ENCODE measurements at places on chromosomes 7 and 10.

GRCh38 chr7:50531401-50531911 lies 33.7 kb downstream of the DDC start:
- peak; percentile 13 for DNase-seq

DNA sequence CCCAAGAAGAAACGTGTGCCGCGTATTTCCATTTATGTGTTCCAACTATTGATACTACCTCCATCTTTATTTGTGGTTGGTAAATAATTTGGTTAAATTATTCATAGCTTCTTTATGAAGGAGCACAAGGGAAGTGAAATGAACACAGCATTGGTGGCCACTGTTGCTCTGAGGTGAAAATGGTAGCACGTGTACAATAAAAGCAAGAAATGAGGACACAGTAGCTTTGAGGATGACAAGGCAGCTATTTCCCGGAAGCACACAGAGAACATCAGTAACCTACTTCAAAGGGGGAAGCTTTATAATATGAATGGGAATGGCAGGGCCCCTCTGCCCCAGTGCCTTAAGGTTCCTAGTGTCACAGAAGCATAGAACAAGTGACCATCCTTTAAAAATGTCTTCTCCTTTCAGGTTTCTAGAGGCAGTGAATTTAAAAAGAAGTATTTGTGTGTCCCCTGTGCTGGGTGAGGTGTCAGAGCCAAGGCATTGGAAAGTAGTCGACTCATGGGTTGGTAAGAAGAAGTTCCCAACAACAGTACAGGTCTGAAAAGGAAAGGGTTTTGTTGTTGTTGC lies 78.8 kb downstream of the SGMS1 start:
- no peak for DNase-seq

DNA sequence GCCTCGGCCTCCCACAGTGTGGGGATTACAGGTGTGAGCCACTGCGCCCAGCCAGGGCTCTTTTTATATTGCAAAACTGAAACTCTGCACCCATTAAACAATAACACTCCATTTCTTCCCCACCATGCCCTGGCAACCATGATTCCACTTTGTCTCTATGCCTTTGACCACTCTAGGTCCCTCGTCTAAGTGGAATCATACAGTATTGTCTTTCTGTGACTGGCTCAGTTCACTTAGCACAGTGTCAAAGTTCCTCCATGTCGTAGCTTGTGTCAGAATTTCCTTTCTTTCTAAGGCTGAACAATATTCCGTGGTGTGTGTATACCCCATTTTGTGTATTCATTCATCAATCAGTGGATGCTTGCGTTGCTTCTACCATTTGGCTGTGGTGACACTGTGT lies 46.2 kb downstream of the CUX1 start:
- DNase-seq = no peak

DNA sequence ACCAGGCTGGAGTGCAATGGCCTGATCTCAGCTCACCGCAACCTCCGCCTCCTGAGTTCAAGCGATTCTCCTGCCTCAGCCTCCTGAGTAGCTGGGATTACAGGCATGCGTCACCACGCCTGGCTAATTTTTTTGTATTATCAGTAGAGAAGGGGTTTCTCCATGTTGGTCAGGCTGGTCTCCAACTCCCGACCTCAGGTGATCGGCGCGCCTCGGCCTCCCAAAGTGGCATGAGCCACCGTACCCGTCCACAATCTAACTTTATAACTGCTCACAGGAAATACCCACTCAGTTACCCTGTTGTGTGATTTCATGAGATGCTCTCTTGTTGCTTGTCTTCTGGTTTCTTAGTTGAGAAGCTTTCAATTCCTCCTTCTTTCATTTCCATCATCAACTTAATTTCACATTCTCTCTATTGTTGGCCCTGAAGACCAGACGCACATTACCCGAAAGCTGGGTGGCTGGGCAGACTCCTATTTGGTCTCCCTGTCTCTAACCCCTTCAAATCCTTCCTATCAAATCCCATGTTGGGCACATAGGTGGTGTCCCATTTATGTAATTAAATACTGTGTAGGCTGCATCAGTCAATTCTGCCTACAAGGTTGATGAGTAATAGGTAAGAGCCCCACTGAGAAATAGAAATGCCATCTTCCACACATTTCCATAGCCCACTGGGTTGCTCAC lies 1.1 kb upstream of the GSTO2 start:
- DNase-seq = no peak

DNA sequence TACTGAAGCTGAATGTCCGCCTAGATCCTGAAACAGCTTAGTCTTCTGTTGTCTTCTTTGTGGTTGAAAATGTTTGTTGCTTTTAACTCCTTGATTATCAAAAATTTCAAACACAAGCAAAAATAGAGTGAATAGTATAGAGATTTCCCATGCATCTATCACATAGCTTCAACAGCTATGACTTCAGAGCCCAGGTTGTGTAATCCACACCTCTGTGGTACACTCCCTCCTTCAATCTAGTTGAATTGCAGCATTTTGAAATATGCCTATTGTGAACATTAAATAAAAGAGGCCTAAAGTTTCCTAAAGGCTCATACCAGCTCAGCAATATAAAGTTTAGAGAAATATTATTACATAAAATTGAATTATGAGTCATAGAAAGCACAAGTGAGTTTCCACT lies 204.7 kb upstream of the HDAC9 start:
- no peak for DNase-seq

- no peak for DNase-seq
Measured at GRCh38 chr10:15609246-15609645, 110.5 kb downstream of the ITGA8 start.

GRCh38 chr7:46532571-46532970 lies 611.5 kb upstream of the IGFBP3 start:
- no peak for DNase-seq

DNA sequence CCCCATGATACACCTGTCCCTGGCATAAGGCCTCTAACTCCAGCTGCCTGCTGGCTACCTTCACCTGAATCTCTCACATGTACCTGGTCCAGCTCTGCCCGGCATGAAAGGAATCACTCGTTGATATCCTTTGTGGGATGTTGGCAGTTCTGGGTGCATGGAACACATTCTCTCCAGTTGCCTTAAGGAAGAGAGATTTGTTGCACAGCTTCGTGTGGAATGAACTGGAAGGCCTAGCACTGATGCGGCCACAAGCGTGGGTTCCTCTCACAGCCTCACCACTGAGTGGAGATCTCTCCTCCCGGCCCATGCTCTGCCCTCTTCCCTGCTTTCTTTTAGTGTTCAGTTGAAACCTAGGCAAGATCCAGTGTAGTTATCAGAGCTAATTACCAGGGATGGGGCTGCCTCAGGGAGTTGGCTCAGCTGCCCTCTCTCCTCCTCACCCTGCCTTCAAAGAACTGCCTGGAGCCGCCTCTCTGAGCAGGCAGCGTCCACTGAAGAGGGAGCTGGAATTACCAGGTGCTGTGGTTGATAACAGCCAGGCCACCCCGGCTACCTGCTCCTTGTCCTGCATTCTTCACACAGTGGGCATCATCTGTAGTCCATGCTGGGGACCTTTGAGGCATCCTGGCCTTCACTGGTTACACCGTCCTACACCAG lies 194.3 kb downstream of the CCDC3 start:
- DNase-seq = no peak

DNA sequence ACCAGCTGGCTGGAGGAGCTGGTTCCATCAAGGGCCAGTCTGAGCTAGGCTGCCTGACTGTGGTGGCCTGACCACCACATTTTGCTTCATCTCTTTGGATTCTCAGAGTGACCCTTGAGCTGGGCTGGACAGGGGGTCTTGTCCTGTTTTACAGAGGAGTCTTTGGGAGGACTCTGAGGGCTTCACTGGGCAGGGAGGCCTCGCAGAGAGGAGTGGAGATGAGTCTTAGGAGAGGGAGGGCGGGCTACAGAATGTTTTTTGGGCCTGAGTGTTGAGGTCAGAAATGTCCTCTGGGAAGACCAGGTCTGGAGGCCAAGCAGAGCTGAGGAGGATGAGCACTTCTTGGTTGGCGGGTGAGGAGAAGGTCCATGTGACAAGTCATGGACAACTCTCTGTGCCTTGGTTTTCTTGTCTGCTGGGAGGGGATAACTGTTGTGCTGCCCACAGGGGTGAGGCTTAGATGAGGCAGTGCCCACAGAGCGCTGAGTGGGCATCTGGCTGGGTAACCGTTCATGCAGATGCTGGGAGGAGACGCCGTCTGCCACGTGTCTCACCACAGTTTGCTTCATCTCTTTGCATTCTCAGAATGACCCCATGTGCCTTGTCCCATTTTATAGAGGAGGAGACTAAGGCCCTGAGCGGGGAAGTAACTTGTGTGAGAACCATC lies 9.4 kb downstream of the TSPAN15 start:
- no peak for DNase-seq

DNA sequence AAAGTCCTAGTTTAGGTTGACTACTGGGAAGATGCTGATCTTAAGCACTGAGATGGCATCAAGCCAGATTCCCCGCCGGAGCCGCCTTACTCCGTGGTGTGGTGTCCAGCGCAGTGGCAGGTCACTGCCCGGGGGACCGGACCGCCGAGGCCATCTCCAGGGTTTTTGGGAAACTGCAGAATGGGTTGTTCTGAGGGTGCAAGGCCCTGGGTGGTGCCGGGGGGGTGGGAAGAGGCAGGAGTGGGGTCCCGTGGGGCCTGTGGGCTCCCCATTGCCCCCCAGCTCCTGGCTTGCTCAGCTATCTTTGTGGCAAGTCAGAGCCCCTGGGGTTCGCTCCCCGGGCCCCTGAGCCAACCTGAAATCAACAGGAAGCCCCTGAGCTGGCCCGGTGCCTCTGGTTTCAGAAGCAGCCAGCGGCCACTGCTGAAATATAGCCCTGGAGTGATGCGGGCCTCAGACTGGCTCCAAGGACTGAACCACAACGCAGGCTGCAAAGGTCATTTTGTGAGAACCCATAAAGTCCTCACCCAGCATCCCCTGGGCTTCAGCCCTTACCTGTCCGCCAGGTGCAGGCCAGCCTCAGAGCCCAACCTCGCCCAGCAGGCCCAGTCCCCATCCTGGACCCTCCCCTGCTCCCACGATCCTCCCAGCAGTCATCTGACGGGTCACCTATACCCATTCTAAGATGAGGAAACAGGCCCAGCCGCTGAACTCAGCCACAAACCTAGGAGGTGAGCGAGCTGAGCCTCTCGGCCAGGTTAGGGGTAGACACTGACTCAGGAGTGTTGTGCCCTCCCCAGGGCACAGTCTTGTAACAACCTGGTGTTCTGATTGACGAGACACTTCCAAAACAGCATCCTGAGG lies 102.7 kb downstream of the PDGFA start:
- no peak for DNase-seq

DNA sequence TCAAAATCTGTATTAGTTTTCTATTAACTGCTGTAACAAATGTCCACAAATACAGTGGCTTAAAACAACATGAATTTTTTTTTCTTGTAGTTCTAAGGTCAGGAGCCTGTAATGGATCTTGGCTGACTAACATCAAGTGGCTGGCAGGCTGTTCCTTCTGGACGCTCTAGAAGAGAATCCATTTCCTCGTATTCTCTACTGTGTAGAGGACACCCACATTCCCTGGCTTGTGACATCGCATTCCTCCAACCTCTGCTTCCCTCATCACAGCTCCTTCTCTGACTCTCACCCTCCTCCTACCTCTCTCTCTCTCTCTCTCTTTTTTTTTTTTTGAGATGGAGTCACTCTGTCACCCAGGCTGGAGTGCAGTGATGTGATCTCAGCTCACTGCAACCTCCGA lies 4.8 kb upstream of the CALHM1 start:
- DNase-seq = no peak

GRCh38 chr10:70753026-70753663 lies 32.0 kb downstream of the TBATA start:
- no peak for DNase-seq

- no peak for DNase-seq
Measured at GRCh38 chr7:23529262-23529859, 2.4 kb downstream of the TRA2A start.

- DNase-seq = no peak
Measured at GRCh38 chr7:142313528-142313927, 55.7 kb upstream of the PRSS58 start.

GRCh38 chr7:19964246-19964645 lies 190.8 kb upstream of the TMEM196 start:
- DNase-seq = no peak

- DNase-seq = no peak
Measured at GRCh38 chr10:49298671-49298982, 343 bp upstream of the C10orf71 start.

DNA sequence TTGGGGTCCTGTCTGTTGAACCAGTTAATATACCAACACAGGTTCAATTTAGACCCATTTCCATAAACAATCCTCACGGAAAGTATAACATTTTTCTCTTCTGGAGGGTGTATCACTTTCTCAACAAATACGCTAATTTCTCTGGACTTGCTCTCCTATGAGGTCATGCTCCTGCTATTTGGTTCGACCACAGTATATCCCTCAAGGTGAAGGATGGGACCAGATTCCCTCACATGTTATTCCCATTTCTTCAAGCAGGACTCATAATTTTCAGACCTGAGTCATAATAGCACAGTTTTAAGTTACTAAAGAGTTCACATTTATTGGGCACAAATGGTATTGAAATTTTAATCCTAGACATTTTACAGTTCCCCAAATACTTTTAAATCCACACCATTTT lies 57.2 kb downstream of the ADAM12 start:
- no peak for DNase-seq

- no peak for DNase-seq
Measured at GRCh38 chr7:48085433-48085791, 3.7 kb upstream of the UPP1 start.

- no peak for DNase-seq
Measured at GRCh38 chr7:132154248-132154647, 422.0 kb downstream of the PLXNA4 start.

DNA sequence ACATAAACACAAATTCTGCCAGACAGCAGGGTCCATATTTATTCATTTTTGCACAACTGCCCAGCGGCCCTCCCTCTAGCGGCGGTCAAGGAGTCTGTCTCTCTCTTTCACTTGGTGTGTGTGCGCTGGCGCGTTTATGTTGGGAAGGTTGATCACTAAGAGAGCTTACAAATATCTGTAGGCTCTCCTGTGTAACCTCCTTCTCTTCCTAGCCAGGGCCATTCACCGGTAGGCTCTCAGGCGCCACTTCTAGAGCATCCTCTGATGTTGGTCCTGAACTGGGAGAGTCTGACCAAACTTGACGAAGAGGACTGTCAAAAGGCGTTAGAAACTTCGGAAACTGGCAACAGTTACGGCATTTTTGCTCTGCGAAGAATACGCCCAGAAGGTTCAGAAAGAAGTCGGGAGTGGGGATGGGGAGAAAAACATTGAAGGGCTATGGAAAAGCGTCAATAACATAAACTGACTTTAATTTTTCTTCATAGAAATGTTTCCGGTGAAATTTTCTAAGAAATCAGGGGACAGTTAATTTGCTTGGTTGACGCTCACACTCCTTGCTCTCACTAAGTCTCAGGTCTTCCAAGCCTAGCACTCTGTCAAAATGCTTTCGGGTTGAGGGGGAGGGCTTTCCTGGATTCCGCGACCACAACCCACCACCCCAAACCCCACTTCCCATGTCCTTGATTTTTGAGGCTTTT lies 731.1 kb downstream of the ZWINT start:
- no peak for DNase-seq

- no peak for DNase-seq
Measured at GRCh38 chr10:34098821-34099567, 716.1 kb downstream of the PARD3 start.

DNA sequence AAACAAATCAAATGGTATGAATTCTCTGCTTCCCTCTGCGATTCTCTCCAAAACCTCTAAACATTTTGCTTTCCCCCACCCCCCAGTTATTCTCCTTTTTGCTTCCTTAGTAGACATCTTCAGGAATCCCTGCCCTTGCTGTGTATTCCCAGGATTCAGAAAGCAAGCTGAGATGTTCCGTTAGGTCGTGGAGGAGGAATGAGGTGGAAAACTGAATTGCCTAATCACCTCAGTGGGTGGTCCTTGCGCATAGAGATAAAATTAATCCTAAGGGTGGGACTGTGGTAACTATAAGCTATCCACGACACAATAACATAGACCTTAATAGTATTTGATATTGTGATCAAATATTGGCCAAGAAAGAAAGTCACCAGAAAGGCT lies 49.1 kb upstream of the SEMA3C start:
- no peak for DNase-seq
